ENCODE measurements at places on chromosomes 3 and 15.

- DNase-seq = peak; percentile 71
These were observed 1.4 kb downstream of the ACVR2B start for GRCh38 chr3:38454884-38455638.

DNA sequence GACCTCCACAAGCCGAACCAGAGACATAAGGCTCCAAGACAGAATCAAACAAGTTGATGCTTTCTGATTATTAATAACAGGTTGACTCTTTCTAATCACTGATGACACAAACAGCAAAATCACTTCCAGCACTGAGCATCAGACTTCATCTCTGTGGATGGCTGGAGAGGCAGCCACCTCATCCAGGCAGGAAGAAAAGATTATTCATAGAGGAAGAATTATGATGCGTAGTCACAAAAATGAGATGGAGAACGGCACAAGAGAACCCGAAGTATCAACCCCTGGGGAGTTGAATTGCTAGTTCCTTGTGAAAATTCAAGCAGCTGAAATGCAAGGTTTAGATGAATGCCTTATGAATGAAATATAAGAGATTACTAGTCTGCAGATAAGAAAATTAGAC, 49.9 kb upstream of the LMCD1 start:
- DNase-seq = no peak

GRCh38 chr3:105564546-105565288, 198.0 kb downstream of the ALCAM start:
- DNase-seq = no peak

- DNase-seq = peak; percentile 35
These were observed 28.9 kb downstream of the TLNRD1 start for GRCh38 chr15:81029414-81030300.

- no peak for DNase-seq
These were observed 16.3 kb upstream of the MB21D2 start for GRCh38 chr3:192933779-192934460.

DNA sequence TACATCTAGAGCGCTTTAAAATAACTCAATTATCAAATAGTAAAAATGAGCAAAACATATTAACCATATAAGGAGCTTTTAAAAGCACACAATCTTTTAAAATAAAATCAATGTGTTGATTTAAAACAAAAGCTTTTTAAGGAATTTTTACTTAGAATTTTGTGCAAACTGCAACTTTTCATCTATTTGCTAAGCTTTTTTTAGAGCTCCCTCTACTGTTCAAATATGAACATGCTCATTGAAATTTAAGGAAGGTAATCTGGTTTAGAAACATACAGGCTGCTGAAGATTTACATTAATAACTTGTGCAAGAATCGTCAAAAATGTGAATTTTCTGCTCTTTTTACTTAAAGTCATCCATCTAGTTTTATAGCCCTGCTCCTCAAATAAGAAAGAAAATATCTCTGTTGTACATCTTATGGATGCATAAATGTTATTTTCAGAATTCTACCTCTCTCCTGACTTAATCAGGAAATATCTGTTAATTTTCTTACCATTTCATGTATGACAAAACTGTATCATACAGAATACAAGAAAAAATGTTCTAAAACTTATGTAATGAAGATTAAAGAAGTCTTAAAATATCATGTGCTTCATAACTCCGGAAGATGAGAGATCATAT, 469.4 kb upstream of the ROBO2 start:
- no peak for DNase-seq

DNA sequence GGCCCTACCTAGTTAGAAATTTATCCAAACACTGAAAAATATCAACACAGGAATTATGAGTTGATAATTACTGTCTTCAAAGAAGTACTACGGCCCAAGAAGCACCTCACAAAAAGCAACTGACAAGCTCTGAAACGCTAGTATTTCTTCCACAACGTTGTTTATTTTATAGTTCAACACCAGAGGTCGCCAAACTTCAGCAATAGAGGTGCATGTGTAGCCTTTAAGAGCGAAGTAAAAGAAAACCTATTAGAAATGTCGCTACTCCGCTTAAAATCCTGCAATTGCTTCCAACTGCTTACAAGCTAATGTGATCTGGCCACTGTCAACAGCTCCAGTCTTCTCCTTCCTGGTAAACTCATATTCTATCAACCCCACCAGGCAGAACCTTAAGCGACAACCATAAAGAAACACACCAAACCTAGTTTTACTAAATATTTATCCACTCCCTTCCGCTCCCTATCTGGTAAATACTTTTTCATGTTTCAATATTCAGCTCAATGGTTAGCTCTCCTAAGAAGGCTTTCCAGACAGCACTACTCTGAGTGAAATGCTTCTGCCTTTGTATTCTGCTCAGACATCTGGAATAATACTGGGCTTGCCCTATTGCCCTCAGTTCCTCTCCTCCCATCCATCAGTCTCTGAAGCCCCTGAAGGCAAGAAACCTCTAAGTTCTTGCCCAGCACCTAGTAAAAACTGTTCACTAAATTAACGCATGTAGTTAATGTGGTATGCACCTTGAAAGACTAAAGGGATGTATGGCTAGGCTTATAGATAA, 110.2 kb downstream of the NR1I2 start:
- DNase-seq = peak; percentile 63

DNA sequence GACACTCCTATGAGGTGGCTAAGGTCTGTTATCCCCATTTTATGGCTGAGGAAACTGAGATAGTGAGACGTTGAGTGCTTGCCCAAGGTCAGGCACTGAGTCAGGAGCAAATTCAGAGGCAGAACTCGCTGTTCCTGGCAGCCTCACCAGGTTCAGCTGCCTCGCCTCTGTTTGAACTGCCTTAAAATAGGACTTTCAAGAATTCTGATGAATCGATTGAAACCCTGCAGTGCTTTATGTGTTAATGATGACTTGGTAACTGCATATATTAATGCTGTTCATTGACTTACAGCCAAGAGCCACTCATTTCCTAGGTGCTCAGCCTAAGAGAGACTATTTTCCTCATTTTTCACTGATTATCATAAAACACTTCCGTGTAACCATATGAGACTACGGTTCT, 79.5 kb upstream of the BHLHE40 start:
- DNase-seq = no peak

GRCh38 chr15:32701863-32702262, 15.9 kb upstream of the GREM1 start:
- DNase-seq = no peak

DNA sequence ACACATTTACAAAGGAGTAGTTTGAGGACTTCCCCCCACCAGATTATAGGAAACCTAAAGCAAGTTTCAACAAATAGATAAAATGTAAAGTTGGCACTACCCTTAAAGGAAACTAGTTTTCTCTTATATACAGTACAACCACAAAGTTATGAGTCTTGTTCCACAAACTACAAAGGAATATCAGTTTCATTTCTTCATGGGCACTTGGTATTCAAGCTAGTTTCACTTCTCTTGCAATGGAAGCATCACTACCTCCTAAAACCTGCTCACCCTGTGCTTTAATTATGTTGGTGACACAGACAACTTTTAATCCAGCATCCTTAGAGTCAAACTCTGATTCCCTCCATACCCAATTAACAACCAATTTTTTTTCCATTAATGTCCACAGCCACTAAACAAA, 707.0 kb downstream of the ROBO2 start:
- DNase-seq = no peak

- DNase-seq = no peak
These were observed 491.1 kb downstream of the AGBL1 start for GRCh38 chr15:86570738-86571137.

GRCh38 chr3:53134631-53135232, 4.5 kb upstream of the RFT1 start:
- peak; percentile 32 for DNase-seq

DNA sequence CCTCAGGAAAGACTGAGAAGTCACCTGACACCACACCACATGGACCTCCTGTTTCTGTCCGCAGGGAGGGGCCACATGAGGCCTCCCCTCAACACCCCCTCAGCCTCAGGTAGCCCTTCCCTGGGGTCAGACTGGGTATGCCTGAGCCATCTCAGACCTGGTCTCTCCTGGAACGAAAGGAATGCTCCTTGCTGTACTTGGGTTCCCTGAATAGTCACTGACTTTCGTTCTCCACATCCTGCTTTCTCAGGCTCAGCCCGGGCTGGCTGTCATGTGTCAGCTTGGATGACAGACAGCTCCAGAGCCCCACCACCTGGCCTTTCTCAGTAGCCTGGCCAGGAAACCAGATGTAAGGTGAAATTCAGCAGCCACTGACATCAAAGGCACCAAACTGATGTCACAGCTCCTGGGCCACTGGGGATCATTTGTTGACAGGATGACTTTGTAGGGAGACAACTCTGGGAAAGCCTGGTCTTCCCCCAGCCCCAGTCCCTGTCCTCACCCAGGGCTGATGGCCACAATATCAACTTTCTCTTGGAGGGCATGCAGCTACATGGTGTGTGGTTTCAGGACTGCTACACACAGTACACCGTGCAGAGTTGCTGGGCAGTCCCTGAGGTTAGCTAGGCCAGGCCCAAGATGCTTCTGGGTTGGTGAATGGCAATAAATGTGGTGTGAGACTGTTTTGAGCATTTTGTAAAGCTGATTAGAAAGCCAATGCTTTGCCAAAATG, 141.4 kb upstream of the MRPS22 start:
- peak; percentile 43 for DNase-seq

DNA sequence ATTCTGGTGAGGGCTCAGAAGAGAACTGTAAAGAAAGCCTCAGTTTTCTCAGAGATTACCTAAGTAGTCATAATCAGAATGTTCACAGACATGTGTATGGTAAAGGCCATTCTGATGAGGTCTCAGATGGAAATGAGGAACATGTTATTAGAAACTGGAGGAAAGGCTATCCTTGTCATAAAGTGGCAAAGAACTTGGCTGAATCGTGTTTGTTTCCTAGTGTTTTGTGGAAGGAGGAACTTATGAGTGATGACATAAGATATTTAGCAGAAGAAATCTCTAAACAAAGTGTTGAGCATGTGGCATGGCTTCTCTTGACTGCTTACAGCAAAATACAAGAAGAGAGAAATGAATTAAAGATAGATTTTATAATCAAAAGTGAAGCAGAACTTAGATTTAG, 12.8 kb upstream of the KLHL40 start:
- no peak for DNase-seq

DNA sequence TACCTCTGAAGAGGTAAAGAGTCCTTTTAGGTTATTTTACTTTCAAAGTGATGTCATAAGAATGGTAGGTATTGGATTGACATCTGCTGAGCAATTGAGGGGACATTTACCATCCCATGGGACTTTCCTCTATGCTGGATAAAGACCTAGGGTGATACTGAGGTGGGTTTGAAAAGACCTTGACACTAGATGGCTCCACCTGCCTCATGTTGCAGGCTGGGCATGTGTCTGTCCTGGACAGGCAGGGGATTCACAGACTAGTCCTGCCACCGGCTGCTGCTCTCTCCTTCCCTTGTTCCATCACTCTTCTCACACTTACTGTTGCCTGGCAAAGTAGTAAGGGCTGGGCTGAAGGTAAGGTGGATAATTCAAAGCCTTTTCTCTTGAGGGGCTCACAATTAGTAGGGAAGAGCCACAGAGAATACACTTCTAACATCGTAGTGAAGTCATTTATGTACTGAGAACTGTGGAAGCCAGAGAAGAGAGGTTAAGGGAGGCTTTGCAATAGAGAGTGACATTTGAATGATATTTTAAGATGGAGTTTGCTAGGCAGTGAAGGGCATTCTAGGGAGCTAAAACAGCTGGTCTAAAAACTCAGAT, 27.7 kb downstream of the TRAK1 start:
- DNase-seq = peak; percentile 79

DNA sequence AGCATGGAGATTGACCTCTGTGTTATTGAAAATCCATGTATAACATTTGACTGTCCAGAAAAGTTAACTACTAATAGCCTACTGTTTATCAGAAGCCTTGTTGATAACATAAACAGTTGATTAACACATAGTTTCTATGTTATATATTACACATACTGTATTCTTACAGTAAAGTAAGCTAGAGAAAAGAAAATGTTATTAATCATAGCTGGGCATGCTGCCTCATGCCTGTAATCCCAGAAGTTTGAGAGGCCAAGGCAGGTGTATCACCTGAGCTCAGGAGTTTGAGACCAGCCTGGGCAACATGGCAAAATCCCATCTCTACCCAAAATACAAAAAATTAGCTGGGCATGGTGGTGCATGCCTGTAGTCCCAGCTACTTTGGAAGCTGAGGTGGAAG, 163.3 kb downstream of the EPHA6 start:
- no peak for DNase-seq

DNA sequence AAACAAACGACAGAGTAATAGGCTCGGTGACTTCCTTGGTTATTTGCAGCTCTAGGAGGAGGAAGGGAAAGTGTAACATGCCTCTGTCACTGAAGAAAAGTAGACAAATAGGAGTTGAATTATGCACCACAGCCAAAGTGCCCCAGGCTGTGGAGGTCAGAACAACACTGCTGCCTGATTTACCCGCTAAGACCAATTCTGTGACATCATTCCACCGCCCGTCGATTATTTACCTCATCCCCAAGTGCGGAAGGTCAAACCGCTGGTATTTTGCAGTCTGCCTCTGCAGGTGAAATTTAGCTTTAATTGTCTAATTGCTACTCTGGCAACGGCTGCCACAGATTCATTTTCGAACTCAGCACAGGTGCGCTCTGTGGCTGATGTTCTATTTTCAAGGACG, 106.3 kb upstream of the PRICKLE2 start:
- DNase-seq = no peak

- DNase-seq = no peak
These were observed 9.0 kb downstream of the NIPA1 start for GRCh38 chr15:22795206-22796063.

GRCh38 chr3:160477750-160478149, 28.2 kb upstream of the TRIM59 start:
- DNase-seq = no peak

DNA sequence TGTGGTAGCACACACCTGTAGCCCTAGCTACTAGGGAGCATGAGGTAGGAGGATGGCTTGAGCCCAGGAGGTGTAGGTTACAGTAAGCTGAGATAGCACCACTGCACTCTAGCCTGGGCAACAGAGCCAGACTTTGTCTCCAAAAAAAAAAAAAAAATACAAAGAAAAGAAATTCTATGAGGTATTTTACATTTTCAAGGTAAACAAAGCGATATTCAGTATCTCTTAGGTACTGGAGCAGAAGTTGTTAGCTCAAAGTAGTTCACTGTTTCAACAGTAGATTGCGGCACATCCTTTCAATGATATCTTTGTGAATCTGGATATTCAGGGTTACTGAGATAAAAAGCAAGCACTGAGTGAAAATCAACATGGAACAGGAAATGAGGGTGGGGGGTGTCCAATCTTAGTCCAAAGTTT, 318.5 kb downstream of the ZNF621 start:
- no peak for DNase-seq

DNA sequence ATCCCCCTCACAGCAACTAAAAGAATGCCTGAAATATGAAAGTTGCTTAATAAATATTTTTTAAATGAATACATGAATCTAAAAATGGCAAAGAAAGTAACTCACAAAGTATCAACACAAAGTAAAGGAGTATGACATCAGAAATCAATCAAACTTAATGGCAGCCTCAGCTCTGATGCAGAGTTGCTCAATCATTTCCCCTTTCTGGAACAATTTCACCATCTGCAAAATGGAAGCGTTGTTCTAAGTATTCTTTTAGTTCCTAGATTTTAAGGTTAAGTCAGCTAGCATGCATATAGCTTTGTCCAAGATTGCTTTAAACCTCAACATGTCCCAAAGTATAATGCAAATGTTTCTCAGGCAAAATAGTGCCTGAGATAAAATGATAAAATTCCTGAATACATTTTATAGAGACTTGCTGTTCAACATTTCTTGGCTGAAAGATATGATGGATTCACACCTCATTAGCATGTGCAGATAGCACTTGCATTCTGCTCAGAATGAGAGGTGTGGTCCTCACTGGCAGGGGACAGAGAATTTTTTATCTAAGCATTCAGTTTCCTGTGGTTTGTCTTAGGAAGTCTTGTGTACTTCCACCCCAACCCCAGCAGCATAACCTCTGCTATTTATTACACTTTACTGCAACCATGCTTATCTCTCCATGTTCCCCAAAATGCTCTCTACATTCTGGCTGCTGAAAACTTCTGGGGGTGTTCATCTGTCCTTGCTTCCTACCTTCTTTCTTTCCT, 429.3 kb downstream of the GRM7 start:
- DNase-seq = no peak
